Effector memory CD8-positive, alpha-beta T cell (primary cell): ENCODE measurements at places on chromosomes 16 and 17.
A peak's percentile ranks its signal among the peaks of the same experiment; 100 is the strongest.

- peaks cover 3% of the 10 kb centered on the region for H3K4me1 ChIP-seq
- DNase-seq = no peak
- H3K27ac ChIP-seq = no peak overlapping the region
- no peak overlapping the region for H3K4me3 ChIP-seq
- H3K27me3 ChIP-seq = no peaks in the 10 kb centered on the region
Observed at GRCh38 chr17:29847118-29847517, 82.9 kb downstream of the SSH2 start.

DNA sequence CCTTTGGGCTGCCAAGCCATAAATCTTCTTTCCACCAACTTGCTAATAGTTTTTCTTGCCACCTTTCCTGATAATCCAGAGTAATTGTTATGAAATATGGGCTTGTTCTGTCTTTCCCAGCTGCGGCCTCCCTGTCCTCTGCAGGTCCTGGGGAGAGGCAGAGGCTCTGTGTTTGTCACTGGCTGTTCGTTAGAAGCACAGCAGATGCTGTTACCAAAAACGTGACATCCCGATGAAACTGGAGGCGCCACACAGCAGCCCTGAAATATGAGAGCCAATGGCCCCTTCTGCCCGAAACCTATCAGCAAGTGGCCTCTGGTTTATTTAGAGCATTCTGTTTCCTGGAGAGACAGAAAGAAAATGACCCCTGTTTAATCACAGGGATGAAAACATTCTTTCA is 115.1 kb upstream of the ANKFN1 start:
- no peaks in the 10 kb centered on the region for H3K27me3 ChIP-seq
- no peak overlapping the region for H3K27ac ChIP-seq
- no peaks in the 10 kb centered on the region for H3K4me1 ChIP-seq
- DNase-seq = no peak
- no peaks in the 10 kb centered on the region for H3K36me3 ChIP-seq

DNA sequence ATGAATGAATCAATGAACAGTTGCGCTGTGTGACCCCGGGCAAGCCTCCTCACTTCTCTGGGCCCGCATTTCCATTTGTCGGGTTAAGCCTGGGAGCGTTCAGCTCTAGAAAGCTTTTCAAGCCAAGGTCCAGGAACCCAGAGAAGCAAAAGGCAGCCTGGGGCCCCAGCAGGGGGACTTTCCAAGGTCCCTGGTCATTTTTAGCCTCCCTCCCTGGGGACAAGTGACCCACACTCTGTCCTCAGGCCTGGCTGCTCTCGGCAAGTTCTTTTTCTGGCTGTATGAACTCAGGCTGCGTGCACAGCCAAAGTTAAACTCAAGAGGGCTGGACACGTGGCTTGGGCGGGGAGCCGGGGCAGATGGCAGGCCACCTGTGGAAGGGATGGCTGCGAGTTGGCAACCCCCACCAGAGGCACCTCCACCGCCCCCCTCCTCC is 41.4 kb upstream of the CIBAR2 start:
- no peak overlapping the region for H3K4me3 ChIP-seq
- no peak for DNase-seq
- H3K27me3 ChIP-seq = no peaks in the 10 kb centered on the region
- no peak overlapping the region for H3K27ac ChIP-seq
- H3K4me1 ChIP-seq = peaks cover 8% of the 10 kb centered on the region
- H3K36me3 ChIP-seq = peaks cover 3% of the 10 kb centered on the region

DNA sequence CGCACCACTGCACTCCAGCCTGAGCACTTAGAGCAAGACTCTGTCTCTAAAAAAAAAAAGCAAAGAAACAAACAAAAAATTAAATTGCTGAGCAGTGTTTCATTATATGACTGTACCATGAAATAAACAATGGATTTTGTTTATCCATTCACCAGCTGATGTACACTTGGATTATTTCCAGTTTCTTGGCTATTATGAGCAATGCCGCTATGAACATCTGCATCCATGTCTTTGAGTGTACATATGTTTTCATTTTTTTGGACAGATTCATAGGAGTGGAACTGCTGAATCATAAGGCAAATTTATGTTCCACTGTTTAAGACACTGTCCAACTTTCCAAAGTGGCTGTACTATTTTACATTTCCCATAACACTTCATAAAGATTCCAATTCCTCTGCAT is 8.0 kb downstream of the RNF157 start:
- DNase-seq = no peak
- peaks cover 2% of the 10 kb centered on the region for H3K36me3 ChIP-seq
- peaks cover 22% of the 10 kb centered on the region for H3K4me1 ChIP-seq

GRCh38 chr16:19835968-19836421 is 48.7 kb downstream of the GPRC5B start:
- H3K4me3 ChIP-seq = no peak overlapping the region
- no peak overlapping the region for H3K27ac ChIP-seq
- no peak for DNase-seq
- H3K27me3 ChIP-seq = peaks cover 8% of the 10 kb centered on the region

GRCh38 chr16:27312580-27313421 is 973 bp upstream of the IL4R start:
- DNase-seq = no peak
- H3K36me3 ChIP-seq = peaks cover 18% of the 10 kb centered on the region
- peak overlapping the region; percentile 89 for H3K4me3 ChIP-seq
- peak overlapping the region; percentile 84 for H3K27ac ChIP-seq
- H3K4me1 ChIP-seq = peaks cover 30% of the 10 kb centered on the region
- H3K27me3 ChIP-seq = no peaks in the 10 kb centered on the region

DNA sequence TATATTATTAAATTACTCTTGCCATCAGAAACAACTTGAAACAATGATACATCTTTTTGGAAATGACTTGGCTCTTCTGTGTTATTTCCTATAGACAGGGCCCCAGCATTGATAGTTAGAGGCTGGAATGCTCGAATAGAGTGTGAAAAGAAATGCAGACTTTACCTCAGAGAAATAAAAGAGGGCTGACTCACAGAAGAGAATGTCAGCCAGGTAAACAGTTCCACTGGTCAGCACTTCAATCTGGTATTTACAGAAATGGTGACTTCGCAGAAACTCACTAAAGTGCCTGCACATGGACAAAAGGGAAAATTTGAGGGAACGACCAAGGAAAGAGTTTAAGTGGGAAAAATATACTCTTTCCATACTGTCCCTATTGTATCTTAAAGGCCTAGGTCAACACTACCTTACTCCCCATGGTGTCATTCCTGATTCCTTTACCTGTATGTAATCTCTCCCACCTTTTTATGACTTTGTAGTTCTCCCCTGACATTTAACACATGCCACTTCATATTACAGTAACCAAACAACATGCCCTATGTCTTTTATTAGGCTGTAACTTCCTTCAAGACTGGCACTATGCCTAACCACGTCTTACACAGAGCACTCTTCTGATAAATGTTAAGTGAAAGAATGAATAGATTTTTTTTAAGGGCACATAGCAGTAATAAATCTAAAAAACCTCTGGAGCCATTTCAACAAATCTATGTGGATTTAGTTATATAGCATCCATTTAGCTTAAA is 36.7 kb downstream of the AKAP10 start:
- no peak for DNase-seq
- H3K4me3 ChIP-seq = no peak overlapping the region

- H3K36me3 ChIP-seq = peaks cover 73% of the 10 kb centered on the region
- no peaks in the 10 kb centered on the region for H3K4me1 ChIP-seq
- no peak for DNase-seq
- no peak overlapping the region for H3K4me3 ChIP-seq
Observed at GRCh38 chr17:77212081-77212832, 71.5 kb downstream of the SEC14L1 start.
